Astrocyte of the cerebellum (primary cell): ENCODE measurements at places on chromosomes 4 and X.

DNA sequence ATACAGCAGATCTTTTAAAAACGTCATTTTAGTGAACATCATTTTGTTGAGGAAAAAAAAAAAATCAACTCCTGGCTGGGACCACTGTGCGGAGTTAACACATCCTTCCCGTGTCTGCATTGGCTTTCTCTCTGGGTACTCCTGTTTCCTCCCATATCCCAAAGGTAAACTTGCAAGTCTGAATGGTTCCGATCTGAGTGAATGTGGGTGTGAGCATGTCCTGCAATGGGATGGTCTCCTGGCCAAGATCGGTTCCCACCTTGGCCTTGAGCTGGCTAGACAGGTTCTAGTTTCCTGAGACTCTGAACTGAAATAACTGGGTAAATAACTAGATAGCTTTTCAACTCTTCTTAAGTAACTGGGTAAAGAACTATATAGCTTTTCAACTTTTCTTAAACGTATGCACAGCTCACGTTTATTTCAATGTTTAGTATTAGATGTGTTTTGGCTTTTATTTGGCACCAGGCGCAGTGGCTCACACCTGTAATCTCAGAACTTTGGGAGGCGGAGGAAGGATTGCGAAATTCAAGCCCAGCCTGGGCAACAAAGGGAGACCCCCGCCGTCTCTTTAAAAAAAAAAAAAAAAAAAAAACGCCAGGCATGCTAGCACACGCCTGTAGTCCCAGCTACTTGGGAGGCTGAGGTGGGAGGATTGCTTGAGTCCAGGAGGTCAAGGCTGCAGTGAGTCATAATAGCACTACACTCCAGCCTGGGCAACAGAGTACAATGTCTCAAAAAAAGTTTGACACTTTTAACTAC lies 14.0 kb downstream of the RBMX start:
- no peak for DNase-seq

DNA sequence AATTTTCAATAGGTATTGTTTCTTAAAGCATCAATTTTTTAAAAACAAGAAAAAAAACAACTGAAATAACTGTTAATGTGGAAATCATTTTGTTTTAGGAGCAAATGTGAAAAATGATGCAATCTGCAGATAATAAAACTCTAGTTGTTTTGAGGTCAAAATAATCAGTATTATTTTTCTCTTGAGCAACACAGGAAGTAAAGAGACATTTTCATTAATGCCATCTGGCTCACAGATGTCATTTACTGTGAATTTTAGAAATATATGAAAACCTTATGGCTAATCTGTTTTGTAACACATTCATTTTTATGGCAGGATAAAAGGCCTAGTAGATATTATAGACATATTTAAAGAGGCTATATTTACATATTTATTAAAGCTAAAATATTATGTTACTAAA lies 141.6 kb downstream of the PCDH18 start:
- DNase-seq, result no peak

- DNase-seq, result no peak
These were observed 100.2 kb upstream of the CXCL13 start for GRCh38 chr4:77505275-77505957.

DNA sequence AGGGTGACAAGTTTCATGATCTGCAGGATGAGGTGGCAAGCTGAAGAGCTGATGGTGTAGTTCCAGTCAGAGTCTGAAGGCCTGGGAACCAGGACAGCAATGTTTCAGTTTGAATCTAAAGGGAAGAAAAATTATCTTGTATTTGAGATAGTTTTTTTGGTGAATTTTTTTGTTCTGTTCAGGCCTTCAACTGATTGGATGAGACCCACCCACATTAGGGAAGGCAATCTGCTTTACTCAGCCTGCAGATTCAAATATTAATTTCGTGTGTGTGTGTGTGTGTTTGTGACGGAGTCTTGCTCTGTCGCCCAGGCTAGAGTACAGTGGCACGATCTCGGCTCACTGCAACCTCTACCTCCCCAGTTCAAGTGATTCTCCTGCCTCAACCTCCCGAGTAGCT lies 22.1 kb upstream of the SMIM14 start:
- no peak for DNase-seq

GRCh38 chrX:49303346-49303745 lies at the start of gene GAGE10:
Gene GAGE10, plus strand, starts transcription at chrX:49303646. Its CDS starts 1,214 bp downstream, at chrX:49304860.
- DNase-seq, result no peak

DNA sequence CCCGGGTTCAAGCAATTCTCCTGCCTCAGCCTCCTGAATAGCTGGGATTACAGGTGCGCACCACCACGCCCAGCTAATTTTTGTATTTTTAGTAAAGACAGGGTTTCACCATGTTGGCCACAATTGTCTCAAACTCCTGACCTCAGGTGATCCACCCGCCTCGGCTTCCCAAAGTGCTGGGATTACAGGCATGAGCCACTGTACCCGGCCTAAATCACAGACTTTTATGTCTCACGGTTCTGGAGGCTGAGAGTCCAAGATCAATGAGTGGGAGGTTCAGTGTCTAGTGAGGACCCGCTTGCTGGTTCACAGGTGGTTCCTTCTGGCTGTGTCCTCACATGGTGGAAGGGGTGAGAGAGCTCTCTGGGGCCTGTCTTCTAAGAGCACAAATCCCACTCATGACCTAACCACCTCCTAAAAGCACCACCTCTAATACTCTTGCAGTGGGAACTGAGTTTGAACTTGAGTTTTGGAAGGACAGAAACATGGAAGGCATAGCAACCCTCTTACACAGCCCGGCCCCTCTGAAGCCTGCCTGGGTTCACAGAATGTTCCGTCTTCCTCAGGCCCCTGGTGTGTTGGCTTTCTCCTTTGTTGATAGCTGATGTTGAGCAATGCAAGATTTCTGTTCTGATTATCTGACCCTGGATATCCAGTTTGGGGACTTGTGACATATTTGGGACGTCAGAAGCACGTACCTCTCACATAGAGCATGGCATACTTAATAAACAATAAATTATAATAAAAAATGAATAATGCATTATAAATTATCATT lies 1.9 kb upstream of the AKAP17A start:
- DNase-seq, result no peak

DNA sequence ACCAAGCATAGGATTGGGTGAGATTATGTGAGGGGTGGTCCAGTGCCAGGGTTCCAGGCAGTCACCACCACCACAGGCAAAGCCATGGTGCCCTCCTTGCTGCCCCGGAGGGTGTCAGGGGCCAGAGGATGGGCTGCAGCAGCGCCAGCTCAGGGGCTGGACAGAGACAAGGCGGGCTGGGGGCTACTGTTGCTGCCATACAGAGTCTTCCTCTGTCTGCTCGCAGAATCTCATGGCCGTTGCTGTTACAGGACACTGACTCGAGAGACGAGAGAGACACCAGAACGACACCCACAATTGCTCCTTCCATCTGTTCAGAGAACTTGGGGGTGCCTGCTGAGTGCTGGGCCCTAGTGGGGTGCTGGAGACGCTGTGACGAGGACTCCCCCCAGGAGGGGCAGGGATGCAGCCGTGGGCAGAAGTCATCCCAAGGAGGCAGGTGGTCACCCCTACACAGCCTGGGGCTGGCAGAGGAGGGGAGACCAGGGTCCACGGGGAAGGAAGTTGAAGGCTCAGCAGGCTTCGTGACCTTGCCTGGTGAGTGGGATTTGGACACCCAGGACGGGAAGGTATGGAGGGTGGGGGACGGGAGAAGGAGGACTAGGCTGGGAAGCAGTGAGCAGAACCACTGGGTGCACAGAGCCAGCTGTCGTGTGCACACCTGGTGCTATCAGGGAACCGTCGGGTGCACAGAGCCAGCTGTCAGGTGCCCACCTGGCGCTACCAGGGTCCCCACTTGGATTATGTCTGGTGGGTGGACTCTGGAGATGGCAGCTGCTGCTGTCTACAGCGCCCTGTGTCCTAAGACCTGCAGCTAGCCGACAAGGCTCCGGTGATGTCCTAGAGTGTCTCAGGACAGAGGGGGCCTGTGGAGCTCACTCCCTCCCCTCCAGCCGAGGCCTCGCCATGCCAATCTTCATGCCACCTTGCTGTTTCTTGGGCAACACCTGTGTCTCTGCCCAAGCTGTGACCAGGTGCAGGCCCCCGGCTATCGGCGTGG lies 43.9 kb upstream of the HMX1 start:
- no peak for DNase-seq

DNA sequence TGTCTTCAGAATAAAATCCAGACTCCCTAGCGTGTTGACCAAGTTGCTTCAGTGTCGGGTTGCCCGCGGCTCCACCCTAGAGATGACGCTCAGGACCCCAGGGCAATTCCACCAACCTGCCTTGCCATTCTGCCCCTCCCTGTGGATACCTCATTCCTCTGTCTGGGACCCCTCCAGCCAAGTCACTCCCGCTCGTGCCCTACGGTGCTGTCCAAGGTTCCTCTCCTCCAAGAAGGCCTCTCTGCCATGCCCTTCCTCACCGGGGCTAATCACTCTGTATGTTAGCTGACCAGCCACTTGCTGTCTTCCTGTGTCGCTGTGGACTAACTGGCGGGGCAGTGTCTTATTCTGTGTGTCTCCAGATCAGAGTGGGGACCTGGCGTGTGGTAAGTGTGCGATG lies 46.6 kb downstream of the TENM3 start:
- DNase-seq, result no peak

GRCh38 chr4:30939069-30939468 lies 218.9 kb downstream of the PCDH7 start:
- no peak for DNase-seq

DNA sequence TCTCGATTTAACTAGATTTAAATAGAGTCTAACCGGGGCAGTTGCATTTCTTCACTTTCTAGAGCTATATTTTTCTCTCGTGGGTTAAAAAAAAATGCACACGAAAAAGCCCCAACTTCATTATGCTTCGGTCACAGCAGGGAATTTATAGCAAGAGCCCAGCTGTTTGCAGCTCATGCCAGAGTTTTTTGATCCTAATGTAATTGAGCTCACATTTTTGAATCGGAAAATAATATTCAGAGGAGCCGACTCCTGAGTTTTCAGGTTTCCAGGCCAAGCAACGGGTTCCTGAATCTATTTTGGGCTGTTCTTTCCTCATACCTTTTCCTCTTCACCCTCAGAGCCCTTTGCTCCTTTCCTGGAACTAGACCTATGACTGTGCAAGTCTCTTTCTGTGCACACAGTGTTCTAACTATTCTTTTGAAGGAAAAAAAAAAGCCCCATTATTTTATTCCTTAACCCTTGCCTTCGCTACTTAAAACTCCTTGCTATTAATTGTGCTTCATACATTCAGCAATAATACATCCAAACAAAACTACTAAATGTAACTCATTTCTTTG lies 27.5 kb upstream of the ESX1 start:
- DNase-seq, result no peak

DNA sequence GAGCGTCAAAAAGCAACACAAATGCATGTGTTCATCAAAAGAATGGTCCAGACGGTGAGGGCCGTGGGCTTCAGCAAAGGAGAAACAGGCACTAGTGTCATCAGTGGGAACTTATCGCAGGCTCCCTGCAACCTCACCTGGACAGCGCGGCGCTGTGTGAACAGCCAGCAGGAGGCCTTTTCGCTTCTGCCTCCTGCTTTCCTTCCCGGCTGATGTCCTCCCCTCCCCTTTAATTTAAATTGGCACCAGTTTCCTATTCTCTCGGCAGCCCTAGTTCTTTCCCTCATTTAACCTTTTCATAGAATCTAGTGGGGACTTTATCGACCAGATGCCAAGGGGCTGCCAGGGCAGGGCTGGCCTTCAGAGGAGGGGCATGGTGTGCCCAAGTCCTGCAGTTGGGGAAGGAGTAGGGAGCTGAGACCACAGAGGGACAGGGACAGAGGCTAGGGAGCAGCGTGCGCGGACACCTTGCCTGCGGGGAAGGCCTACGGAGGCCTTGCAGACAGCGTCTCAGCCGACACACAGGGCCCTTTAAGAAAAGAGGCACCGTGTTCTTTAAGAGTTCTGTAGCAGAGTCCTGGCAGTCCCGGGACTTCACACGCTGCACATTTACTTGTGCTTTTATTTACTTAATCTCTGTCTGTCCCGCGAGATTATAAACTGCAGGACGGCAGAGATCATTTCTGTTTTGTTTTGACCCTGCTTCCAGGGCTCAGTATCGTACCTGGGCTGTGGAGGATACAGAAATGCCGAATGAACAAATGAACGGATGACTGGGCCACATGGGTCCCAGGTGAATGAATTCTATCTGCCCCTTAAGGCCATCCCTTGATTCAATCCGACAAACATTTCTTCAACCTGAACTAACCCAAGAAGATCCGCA lies 8.4 kb upstream of the SORBS2 start:
- DNase-seq, result no peak

DNA sequence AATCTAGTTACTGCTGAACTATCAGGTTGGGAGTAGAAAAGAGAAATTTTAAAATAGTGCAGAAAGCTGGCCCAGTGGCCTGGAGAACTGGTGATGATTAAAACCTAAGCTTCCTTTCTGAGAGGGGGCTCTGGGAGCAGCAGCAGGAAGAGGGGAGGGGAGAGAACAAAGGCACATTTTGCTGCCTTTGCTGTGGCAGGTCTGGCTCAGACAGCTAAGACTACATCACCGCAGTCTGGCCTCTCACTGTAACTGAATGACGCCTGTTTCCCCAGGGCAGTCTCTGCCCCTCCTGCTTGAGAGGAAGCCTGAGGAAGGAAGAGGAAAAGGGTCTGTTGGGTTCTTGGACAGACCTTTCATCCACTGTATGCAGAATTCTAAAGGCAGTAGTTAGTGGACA lies 148.5 kb downstream of the FRAS1 start:
- DNase-seq, result no peak

- DNase-seq, result no peak
These were observed 1.6 kb downstream of the APBB2 start for GRCh38 chr4:41212616-41213203.

DNA sequence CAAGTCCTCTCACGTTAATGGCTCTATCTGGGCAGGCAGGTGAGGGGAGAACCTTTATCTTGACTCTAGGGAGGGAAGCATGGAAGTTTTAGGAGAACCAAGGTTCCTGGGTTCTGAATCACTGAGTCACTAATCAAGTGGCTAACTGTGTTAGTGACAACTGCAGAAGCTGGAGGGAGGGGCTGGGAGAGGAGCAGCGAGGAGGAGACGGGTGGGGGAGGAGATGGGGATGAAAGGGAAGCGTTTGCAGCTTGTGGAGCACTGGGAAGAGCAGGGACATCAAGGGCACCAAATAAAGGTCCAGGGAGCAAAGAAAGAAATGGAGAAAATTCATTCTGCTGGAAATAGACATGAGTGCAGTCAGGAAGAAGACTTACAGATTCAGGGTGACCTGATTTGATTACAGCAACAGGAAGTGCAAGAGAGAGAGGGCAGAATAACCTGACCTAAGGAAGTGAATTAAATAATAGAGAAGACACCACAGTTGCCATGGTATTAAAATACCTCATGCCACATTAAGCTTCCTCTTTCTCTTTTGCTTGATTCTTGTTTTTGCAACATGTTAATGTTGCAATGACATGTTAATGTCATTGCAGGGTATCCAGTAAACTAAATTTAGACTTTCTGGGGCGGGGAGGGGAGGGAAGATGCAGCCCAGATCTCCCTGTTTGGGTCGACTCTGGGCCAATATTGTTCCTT lies 4.5 kb upstream of the SETD7 start:
- no peak for DNase-seq

DNA sequence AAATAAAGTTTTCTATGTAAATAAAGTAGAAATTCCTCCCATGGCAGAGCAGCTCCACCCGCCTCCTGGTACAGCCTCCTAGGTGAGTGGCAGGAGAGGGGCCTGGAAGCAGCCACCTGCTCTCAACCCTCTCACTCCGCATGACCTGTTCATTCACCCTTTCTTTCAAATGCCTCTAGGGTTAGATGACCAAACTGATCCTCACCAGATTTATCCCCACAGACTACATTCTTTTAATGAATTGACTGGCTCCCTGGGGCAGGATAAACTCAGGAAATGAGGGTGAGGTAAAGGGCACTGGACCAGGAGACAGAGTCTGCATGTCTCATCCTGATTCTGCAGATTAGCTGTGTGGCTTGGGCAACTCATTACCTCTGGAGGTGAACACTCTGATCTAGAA lies 32.6 kb upstream of the NKX6-1 start:
- no peak for DNase-seq
